ENCODE measurements at places on chromosomes 16 and 17.

GRCh38 chr16:87463722-87464690, 28.8 kb downstream of the ZCCHC14 start:
- DNase-seq, result no peak

GRCh38 chr16:11632455-11632939, 35.8 kb upstream of the SNN start:
- no peak for DNase-seq

GRCh38 chr16:22979038-22979437, 165.1 kb downstream of the HS3ST2 start:
- DNase-seq, result no peak

GRCh38 chr17:77879896-77880280, 78.6 kb upstream of the TNRC6C start:
- no peak for DNase-seq

DNA sequence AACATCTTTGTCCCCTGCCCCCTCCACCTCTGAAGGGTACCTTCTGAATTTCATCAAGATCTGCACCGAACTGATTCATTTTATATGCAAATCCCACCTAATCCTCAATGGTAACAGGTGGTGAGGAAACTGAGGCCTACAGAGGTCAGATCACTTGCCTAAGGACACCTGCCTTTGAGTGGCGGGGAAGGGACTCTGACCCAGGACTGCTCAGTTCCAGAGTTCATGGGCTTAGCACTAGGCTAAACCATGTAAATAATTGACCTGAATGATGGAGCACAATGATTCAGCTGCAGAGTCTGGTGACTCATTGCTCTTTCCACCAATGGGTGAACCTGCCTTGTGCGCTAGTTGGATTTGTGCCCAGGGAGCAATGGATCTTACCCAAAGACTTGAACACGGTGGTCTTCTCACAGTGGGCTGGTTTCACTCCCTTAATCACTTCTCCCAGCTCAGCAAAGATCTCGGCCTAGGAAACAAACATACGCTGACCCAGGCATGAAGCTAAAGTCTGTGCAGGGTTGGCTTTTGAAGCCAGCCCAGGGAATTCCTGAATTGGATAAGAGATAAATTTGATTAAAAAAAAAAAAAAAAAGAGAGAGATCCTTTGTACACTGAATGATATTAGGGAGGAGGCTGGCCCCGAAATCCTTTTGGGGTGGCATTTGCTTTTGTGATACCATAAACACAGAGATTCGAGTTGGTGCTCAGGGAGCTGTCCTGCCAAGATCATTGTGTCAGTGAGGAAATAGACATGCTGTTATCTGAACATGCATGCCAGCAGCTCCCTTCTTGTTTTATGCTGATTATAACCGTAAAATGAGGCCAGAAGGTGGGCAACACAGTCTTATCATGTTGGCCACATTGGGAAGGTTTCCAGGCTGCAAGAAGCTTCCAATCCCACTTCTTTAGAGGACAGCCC, 17.0 kb downstream of the CRYM start:
- no peak for DNase-seq

DNA sequence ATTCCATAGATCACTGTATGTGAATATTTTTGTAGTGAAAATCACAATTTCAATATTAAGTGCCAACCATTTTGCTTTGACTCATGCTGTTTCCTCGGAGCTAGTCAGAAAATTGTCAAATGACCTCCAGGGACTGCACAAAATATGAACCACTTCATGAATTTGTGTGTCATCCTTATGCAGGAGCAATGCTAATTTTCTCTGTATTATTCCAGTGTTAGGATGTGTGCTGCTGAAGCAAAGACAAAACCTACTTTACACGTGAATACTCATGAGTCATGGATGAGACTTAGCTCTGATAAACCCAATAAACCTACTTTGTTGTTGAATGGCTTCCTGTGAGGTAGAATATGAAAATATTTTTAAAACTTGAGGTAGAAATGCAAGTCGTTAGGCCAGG, 65.2 kb downstream of the SHCBP1 start:
- DNase-seq, result no peak

GRCh38 chr16:15873737-15874136, 14.7 kb downstream of the CEP20 start:
- no peak for DNase-seq

DNA sequence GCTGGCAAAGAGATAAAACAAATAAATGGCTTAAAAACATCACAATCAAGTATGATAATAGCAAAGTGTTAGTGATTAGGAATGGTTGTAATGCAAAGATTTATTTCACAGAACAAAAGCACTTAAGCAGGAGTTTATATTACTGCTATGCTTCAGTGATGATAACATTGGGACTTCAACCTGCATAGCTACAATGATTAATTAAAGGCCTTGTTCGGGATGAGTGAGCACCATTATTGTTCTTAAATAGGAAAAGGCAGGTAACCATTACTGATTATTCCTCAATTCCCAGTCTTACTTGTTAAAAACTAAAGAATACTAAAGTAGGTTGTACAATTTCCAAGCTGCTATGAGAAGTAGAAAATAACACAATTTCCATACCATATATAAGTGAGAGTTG, 1247.5 kb upstream of the CDH8 start:
- DNase-seq, result no peak

- no peak for DNase-seq
These were observed 55.2 kb upstream of the ERN1 start for GRCh38 chr17:64185101-64185500.

GRCh38 chr16:1532081-1532760, 1.2 kb upstream of the TMEM204 start:
- no peak for DNase-seq

DNA sequence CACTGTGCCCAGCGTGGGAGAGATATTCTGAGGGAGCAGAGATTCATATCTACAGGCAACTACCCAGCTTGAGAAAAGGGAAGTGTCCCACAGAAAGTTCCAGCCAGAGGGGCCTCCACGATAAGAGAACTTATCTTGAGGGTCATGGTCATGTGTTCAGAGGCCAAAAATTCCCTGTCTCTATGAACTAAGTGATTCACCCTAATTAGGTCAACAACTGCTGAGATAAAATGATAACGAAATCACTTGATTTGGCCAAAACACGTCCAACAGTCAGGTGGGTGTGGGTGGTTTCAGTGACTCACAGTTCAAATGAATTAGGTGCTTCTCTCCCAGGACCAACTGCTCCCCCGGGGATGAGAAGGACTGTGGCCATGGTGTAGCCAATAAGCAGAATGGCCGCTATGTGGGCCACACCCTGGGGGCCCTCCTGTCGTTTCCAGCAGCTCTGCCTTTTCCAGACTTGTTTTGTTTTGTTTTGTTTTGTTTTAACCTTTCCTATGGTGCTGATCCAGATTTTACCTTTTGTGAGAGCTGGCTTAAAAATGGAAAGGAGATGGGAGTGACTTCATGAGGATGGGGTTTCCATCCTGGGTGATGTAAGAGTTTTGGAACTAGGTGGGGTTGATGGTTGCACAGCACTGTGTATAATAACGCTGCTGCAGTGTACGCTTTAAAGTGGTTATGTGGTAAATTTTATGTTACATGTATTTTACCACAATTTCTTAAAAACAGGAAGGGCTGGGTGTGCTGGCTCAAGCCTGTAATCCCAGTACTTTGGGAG, 8.7 kb downstream of the DNAI2 start:
- DNase-seq, result no peak

DNA sequence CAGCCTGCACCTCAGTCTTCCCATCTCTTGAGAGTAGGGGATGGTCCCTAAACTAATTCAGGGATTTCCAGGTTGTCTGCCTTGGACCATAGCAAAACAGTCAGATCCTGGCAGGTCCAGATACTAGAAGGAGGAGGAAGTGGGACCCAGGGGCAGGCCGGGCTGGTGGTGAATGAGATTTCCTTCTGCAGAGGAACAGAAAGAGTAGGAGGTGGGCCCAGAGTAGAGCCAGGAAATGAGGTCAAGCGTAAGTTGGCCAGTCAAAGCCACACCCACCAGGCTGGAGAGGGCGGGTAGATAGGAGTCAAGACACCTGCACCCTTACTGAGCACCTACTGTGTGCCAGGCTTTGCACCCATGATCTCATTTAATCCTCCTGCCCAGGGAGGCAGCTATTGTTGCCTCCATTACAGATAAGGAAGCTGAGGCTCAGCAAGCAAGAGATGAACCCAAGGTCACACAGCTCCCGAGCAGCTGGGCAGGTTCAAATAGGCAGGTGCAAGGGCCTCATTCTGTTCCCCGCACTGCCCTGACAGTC, 2.6 kb downstream of the CDH5 start:
- no peak for DNase-seq

GRCh38 chr17:48904428-48904827, 3.8 kb upstream of the UBE2Z start:
- DNase-seq, result no peak

DNA sequence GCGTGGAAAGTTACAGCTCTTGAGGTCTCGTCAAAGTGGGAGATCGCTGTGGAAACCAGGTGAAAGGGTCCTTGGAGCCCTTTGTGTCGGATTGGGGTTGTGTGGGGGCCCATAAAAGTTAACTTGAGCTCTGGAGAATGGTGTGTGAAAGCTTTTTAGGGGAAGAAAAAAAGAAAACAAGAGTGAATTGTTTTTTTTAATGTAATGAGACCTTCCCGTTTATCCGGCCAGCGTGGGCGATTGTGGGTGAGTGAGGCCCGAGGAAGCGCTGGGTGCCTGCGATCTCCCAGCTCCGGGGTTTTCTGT, 150.6 kb downstream of the MSI2 start:
- DNase-seq, result no peak

- no peak for DNase-seq
These were observed 23.0 kb downstream of the ERN1 start for GRCh38 chr17:64106918-64107317.

- peak; percentile 92 for DNase-seq
These were observed 9.4 kb downstream of the CYBC1 start for GRCh38 chr17:82440991-82441627.

DNA sequence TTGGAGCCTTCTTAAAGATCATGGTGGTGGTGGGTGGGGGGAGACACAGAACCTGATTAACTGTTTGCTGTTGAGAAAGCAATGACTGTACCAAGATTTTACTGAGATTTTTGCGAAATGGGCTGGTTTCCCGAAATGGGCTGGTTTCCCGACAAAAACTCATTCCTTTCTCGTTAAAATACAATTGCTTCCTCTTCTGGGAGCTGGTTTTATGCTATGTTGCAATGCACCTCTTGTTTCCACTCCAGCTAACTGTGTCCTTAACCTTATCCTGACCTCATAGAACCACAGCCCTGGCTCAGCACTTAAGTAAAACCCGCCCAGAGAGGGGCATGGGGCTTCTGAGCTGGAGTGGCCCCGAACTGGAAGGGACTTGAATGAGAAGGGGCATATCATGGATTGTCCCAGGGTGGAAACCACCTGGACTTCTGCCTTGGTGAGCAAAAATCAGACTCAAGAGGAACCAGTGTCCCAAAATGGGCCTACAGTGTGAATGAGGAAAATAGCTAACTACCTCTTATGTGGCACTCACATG, 20.9 kb downstream of the FAM20A start:
- DNase-seq, result no peak

GRCh38 chr16:883781-884180, 83.2 kb upstream of the GNG13 start:
- DNase-seq, result no peak

GRCh38 chr16:6279286-6279685, 1053.4 kb upstream of the RBFOX1 start:
- no peak for DNase-seq

GRCh38 chr17:68698746-68699145, 97.6 kb upstream of the FAM20A start:
- DNase-seq, result no peak

Measured in NCI-H2171 (cell line).